DND-41 (cell line): ENCODE measurements at places on chromosomes 4 and X.

- DNase-seq: no peak
- no peaks in the 10 kb centered on the region for H3K27me3 ChIP-seq
- no peaks in the 10 kb centered on the region for H3K36me3 ChIP-seq
These were observed 3.0 kb downstream of the LINC00632 start for GRCh38 chrX:140712413-140713173.

DNA sequence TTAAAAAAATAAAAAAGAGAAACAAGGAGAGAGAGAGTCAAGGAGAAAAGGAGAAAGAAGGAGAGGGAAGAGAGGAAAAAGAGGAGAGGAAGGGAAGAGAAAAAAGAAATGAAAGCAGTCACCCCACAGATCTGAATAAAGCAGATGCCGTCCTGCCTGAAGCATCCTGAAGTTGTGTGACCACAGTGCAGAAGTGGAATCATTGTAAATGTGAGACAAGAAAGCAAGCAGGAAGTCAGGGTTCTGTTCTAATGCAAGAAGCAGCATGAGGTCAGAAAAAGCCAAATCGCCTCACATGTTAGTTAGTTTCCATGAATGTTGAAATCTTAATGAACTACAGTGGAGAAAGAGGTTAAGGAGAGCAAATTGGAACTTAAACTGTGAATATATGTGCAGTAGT, 692.5 kb downstream of the CENPC start:
- H3K4me3 ChIP-seq: no peak overlapping the region
- peak overlapping the region; percentile 69 for H3K27ac ChIP-seq
- DNase-seq: peak; percentile 28
- H3K36me3 ChIP-seq: no peaks in the 10 kb centered on the region

GRCh38 chr4:31366041-31366440, 645.9 kb downstream of the PCDH7 start:
- no peak overlapping the region for H3K4me3 ChIP-seq
- H3K4me1 ChIP-seq: no peaks in the 10 kb centered on the region
- no peaks in the 10 kb centered on the region for H3K36me3 ChIP-seq

GRCh38 chrX:13673016-13673415, 15.9 kb upstream of the RAB9A start:
- no peak overlapping the region for H3K4me3 ChIP-seq
- DNase-seq: no peak
- H3K27ac ChIP-seq: no peak overlapping the region
- H3K27me3 ChIP-seq: no peaks in the 10 kb centered on the region
